ENCODE measurements at places on chromosomes 1 and 21. TPM values are rescaled to one million over a fixed set of nuclear protein-coding genes. Genes with fewer than 3 reads are reported as not detected.

GRCh38 chr1:119675349-119676345 is 27.6 kb upstream of the ZNF697 start:
- H3K27me3 ChIP-seq = no peaks in the 10 kb centered on the region
- peak overlapping the region; percentile 96 for H3K27ac ChIP-seq
- DNase-seq = peak; percentile 84
- no peaks in the 10 kb centered on the region for H3K36me3 ChIP-seq

- peak overlapping the region; percentile 54 for H3K4me3 ChIP-seq
- H3K27ac ChIP-seq = no peak overlapping the region
- H3K36me3 ChIP-seq = no peaks in the 10 kb centered on the region
- no peaks in the 10 kb centered on the region for H3K4me1 ChIP-seq
Measured at GRCh38 chr1:1069711-1070676, 4.1 kb downstream of the RNF223 start.

DNA sequence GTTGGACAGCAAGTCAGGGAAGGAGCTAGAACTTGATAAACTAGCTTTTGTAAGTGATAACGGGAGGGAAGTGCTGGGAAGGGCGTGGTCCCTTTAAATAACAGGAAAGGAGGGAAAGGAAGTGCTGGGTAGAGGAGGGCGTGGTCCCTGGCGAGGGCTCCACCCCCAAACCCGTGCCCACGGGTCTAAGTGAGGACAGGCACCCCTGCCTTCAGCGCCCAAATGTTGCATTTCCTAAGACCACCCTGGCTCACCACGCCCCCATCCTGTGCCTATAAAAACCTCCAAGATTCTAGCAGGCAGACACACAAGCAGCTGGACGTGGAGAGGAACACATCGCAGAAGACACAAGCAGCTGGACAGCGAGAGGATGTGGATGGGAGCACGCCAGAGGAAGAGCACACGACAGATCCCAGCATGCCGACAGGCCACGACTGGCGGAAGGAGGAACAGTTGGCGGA is 58.5 kb downstream of the PALMD start:
- no peak overlapping the region for H3K4me3 ChIP-seq
- no peak for DNase-seq
- peaks cover 14% of the 10 kb centered on the region for H3K36me3 ChIP-seq
- no peaks in the 10 kb centered on the region for H3K27me3 ChIP-seq
- H3K27ac ChIP-seq = no peak overlapping the region
- H3K4me1 ChIP-seq = peaks cover 5% of the 10 kb centered on the region

GRCh38 chr1:92404661-92405060 is 82.1 kb downstream of the GFI1 start:
- H3K4me1 ChIP-seq = no peaks in the 10 kb centered on the region
- H3K27me3 ChIP-seq = no peaks in the 10 kb centered on the region
- peaks cover 13% of the 10 kb centered on the region for H3K36me3 ChIP-seq
- no peak overlapping the region for H3K4me3 ChIP-seq
- no peak for DNase-seq

DNA sequence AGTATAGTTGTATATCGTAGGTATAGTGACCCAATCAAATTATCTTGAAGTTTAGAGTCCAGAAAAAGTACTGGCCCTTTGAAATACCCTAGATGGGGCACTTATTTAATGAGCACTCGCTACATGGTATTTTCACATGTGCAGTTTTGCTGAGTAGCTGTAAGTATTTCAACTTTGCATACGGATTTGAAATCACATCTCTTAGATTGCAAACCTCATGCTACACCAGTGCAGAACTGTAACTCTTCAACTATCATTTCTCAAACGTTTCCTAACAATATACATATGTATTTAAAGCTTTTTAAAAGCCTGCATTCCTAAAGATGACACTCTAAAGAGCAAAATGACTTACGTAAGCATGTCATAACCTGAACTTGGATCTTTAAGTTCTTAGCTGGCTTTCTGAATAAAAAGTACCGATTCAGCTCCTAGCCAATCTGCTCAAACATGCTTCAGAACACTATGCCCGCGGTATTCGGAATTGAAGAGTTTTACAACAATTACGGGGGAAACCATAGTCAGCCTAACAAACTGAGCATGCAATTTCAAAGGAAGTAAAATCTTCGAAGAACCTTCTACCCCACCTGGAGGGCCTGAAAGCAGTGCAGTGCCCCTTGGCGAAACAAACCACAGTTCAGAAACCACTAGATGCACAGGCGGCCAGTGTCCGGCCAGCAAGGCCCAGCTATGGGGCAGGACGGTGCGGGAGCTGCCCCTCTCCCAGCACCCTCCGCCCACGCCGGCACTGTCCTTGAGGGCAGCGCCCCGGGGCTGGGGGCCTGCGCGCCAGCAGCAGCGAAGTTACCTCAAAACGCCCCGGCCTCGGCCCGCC is 863 bp downstream of the FH start:
- no peak overlapping the region for H3K27ac ChIP-seq
- peaks cover 9% of the 10 kb centered on the region for H3K27me3 ChIP-seq
- no peak for DNase-seq
- H3K36me3 ChIP-seq = peaks cover 15% of the 10 kb centered on the region
- no peak overlapping the region for H3K4me3 ChIP-seq

RIPPLY3 gene
- 2.3 TPM for total RNA-seq

Measured in WTC11 (cell line).